Right atrium auricular region (tissue), 2 donors: ENCODE measurements at places on chromosomes 12 and 14. TPM values are rescaled to one million over a fixed set of nuclear protein-coding genes. Genes with fewer than 3 reads are reported as not detected.

- H3K36me3 ChIP-seq, result peaks cover 25% of the 10 kb centered on the region
- H3K4me3 ChIP-seq, result no peak overlapping the region
- no peaks in the 10 kb centered on the region for H3K27me3 ChIP-seq
- no peak for DNase-seq
Measured at GRCh38 chr12:26622601-26623000, 210.4 kb downstream of the ITPR2 start.

DNA sequence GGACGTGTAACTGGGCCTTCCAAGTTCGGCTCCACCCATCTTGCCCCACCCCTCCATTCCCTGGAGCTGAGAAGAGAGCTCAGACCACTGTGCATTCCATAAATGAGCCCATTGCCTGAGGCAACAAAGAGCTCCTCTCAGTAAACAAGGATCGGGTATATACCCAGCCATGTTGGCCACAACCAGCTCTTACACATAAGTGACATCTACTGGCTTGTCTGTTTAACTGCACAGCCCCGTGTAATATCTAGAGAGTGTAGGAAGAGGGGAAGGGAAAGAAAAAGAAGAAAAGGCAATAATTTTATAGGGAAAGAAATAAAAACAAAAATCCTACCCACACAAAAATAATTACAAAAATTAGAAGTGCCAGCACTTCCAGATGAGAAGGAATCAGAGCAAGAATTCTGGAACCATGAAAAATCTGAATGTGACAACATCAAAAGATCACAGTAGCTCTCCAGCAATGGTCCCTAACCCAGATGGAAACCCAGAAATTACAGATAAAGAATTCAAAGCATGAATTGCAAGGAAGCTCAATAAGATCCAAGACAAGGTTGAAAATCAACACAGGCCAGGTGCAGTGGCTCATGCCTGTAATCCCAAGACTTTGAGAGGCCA lies 308.1 kb downstream of the RPAP3 start:
- no peak for DNase-seq
- no peak overlapping the region for H3K4me3 ChIP-seq

DNA sequence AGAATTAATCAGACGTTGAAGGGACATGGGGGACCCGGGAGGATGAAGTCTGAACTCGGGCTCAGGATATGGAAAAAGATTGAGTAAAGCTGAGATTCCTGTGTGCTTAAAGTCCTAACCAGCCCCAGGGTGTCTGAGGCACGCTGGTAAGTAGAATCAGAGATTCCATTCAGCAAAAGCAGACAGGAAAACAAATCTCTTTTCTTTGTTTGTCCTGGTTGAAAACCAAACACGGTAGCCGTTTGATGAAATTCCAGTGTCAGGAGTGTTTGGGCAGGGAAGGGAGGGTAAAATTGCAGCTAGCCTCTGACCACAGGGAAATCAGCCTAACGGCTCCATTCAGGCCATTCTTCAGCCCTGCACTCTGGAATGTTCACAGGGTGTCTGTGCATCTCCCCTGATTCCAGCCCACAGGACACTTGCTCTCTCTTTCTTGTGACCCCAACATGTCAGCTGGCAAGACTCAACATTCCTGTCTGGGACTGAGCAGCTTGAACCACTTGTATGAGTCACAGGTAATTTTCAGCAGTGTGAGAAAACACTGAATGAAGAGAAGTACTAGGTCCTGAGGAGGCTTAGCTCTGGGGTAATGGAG lies 31.0 kb downstream of the NINJ2 start:
- H3K4me3 ChIP-seq, result no peak overlapping the region
- DNase-seq, result no peak
- no peaks in the 10 kb centered on the region for H3K27me3 ChIP-seq

GRCh38 chr12:32390572-32391219 lies 8.7 kb upstream of the FGD4 start:
- H3K36me3 ChIP-seq, result no peaks in the 10 kb centered on the region
- H3K27me3 ChIP-seq, result no peaks in the 10 kb centered on the region
- H3K27ac ChIP-seq, result peak overlapping the region; percentile 10
- H3K4me3 ChIP-seq, result peak overlapping the region; percentile 32
- no peaks in the 10 kb centered on the region for H3K4me1 ChIP-seq

GRCh38 chr12:5308216-5308615 lies 123.7 kb upstream of the NTF3 start:
- no peaks in the 10 kb centered on the region for H3K27me3 ChIP-seq
- H3K4me1 ChIP-seq, result no peaks in the 10 kb centered on the region
- no peaks in the 10 kb centered on the region for H3K36me3 ChIP-seq
- no peak overlapping the region for H3K4me3 ChIP-seq
- no peak overlapping the region for H3K27ac ChIP-seq
- DNase-seq, result no peak

GRCh38 chr14:68444449-68445168 lies 348.3 kb downstream of the ZFP36L1 start:
- H3K27me3 ChIP-seq, result no peaks in the 10 kb centered on the region
- H3K27ac ChIP-seq, result no peak overlapping the region
- no peak for DNase-seq
- no peak overlapping the region for H3K4me3 ChIP-seq

DNA sequence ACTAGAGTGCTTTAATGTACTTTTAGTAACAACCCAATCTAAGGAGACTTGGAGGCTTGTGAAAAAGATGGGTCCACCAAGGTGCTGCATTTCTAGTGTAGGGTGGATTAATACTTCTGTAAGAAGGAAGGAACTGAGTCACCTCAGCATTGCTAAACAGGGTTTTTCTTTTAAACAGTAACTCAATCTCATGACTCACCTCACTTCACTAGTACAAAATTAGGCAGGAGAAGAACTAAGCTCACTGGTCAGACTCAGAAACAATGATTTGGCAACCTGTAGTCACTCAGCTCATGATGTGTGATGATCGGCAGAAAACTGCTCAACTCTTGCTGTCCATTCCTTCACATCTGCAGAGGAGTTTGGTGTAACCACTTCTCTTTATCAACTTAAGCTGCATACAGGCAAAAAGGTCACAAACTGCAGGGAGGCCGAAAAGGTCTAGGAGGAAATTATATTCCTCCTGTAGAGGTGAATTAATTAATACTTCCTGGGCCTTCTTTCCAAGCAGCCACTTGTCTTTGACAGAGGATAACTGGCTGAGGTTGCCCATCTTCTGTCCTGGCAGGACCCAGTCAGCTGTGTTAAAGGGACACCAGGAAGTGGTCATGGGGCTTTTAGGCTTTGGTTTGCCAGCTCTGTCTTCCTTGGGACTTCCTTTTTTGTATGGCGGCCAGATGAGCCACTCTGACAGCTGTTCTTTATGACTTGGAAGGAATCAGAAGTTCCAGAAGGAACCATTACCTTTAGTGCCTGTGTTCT lies 466.9 kb downstream of the FUT8 start:
- no peak overlapping the region for H3K4me3 ChIP-seq
- H3K27ac ChIP-seq, result no peak overlapping the region
- no peak for DNase-seq
- H3K36me3 ChIP-seq, result no peaks in the 10 kb centered on the region

The KCNJ8 gene
- 25.4 TPM for total RNA-seq

The SMIM41 gene
- 3.2 TPM for total RNA-seq

The ZNF26 gene
- total RNA-seq, result 2.2 TPM

The KRT3 gene
- total RNA-seq, result not detected

The SELPLG gene
- 7.7 TPM for total RNA-seq
